ENCODE measurements at places on chromosomes 12 and 14.

GRCh38 chr14:74275241-74275841, 27.4 kb downstream of the ABCD4 start:
- DNase-seq = no peak

- no peak for DNase-seq
These were observed 21.7 kb upstream of the VPS37B start for GRCh38 chr12:122917507-122918121.

DNA sequence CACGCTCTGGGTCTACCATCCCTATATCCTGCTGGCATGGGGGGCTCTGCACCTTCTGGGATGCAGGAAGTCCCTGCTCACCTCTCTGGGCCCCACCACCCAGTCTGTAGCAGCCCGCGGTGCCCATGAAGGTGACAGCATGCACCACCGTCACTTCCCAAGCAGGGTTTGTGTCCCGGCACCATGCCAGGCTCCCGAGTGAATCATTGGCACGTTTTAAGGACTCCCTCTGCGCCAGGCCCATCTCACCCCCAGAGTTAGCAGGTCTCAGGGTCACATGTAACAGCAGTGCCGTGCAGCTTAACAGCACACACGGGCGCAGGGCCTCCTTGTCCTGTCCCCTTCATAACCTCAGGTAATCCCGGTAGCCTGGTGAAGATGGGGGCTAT, 19.9 kb downstream of the SETD1B start:
- DNase-seq = no peak

GRCh38 chr12:116863275-116863767, 17.9 kb downstream of the HRK start:
- peak; percentile 76 for DNase-seq

DNA sequence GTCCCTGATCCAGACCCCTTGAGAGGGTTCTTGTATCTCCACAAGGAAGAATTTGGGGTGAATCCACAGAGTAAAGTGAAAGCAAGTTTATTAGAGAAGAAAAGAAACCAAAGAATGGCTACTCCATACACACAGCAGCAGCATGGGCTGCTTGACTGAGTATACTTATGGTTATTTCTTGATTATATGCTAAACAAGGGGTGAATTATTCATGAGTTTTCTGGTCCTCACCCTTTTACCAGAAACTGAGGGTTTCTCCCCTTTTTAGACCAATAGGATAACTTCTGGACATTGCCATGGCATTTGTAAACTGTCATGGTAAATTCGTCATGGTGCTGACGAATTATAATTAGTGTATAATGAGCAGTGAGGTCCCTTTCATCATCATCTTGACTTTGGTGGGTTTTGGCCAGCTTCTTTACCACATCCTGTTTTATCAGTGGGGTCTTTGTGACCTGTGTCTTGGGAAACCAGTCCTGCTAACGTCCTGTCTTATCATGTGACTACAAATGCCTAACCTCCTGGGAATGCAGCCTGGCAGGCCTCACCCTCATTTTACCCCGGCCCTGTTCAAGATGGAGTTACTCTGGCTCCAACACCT, 121.9 kb downstream of the SPTSSA start:
- DNase-seq = no peak

DNA sequence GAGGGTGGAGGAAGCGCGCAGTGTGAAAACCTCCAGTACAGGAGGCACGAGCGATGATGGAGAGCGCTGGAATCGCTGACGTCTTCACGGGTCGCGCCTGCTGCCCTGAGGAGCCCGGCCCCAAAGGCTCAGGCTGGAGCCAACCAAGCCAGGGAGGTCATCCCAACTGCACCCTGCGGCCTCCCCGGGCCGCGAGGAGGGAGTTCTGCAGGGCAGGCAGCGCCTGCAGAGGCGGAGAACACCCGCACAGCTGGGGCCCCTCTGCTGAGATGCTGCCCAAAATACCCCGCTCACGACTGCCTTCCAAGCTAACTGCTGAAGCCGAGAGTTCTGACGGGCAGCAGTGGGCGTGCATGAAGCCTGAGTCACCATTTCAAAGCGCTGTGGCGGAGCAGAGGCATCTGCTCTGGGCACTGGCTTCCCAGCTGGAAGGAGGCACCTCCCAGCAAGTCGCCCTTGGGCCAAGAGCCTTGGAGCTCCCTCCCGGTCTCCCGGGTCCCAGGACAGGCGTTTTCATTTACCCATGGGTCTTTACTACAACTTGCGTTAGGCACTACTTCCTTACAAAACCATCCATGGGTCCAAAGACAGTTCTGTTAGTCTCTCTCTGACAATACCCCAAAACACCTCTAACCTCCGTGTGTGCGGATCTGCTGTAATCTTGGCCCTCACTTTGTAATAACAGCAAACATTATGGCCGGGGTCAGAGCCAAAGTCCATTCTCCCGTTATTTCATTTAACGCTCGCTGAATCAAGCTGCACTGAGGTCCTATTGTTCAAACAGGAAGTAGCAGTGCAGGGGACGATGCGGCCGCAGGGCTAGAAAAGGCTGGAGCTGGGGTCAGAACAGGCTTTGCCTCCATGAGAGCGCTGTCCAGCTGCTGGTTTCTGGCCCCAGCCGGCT, 60.1 kb upstream of the RIMBP2 start:
- peak; percentile 78 for DNase-seq

DNA sequence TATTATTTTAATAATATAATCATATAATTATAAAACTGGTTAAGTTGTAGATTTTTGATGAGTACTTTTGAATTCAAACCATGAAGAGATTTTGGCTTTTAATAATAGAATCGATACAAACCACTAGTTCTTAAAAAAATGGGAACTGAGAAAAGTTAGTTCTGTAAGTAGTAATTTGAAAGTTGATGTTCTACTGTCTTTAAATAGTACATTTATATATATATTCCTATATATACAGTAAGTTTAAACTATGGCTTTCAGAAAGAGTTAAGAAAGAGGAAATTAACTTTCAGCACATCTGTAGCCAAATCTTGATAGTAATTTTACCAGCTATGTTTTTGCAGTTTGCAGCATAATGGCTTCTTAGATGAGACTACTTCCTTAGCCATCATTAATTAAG, 7.8 kb downstream of the LRRK2 start:
- no peak for DNase-seq

DNA sequence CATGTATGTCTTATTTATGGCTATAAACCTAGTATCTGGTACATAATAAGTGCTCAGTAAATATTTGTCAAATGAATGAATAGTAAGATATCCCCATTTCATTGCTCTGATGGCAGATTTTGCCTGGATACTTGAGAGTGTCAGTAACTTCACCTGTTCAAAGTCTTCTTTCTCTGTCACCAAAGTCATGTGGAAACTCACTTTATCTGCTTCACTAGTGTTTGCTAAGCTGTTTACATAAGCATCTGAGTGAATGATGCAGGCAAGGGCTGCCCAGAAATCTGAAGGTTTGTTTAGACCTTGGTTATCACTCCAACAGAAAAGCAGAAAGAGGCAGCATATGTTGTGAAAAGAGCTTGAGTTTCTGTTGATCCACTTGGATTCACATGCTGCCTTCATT, 4.3 kb downstream of the OR4E1 start:
- DNase-seq = no peak

- DNase-seq = no peak
These were observed 54.9 kb upstream of the HIF1A start for GRCh38 chr14:61640158-61641136.

- no peak for DNase-seq
These were observed 44.7 kb upstream of the CEP83 start for GRCh38 chr12:94504386-94504785.

DNA sequence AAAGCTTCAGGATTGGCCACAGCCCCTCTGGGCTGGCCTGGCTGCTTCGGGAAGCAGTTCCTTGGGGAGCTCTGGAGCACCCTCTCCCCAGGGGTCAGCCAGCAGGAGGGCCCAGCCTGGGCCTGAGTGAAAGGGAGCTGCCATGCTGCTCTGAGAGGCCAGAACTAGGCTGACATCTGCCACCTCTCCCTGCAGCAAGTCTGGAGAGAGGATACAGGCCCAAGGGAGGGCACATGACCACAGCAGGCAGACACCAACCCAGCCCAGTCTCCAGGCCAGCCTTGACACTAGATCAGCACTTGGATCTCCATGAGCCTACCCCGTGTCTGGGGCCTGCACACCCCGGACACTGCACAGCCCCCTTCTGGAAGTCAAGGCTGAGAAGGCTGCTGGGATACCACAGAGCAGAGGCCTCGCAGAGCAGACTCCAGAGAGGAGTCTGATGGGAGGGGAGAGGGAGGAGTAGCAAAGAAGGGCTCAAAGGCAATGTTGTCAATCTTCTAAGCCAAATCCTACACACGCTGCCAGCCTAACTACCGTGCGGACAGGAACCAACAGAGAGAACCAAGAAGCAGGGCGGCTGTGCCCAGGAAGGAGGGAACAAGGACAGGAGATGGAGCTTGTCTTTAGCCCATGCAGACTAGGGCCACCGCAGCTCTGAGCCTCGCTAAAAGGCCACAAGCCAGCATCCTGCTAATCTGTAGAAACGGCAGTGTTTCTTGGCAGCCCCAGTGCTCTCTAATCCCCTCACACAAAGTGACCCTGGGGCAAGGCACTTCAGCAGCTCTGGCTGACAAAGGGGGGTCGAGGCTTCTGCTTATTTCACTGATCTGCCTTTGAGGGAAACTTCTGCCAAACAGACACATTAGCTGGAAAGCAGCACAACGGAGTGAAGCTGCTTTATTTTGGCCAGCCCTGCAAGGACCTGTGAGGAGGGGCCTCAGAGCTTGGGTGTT, 12.9 kb downstream of the COL2A1 start:
- DNase-seq = no peak

- peak; percentile 89 for DNase-seq
These were observed at the start of gene ALDH1L2 for GRCh38 chr12:105084251-105085250. Gene ALDH1L2 (minus strand): TSS chr12:105084458. CDS start chr12:105084436, 22 bp downstream.

DNA sequence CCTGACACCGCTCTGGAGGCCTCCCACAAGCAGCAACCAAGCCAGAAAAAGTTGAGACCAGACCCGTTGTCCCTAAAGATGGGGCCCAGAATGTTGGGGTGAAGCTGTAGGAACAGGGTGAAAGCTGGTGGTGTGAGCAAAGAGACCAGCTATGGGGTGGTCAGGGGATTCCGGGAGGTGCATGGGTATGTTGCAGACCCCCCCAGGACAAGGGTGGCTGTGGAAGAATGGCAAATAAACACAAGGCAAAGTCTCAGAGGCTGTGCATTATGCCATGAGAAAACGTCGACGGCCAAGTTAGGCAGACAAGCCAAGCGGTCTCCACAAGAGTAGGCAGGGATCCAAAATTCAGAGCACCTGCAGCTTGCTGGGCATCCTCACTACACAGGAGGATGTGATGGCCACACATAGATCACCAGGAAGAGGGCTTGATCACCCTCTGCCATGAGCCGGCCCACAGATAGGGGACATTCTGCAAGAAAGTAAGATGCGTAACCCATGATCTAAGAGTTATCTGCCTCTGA, 58.8 kb upstream of the KCNA1 start:
- DNase-seq = no peak

DNA sequence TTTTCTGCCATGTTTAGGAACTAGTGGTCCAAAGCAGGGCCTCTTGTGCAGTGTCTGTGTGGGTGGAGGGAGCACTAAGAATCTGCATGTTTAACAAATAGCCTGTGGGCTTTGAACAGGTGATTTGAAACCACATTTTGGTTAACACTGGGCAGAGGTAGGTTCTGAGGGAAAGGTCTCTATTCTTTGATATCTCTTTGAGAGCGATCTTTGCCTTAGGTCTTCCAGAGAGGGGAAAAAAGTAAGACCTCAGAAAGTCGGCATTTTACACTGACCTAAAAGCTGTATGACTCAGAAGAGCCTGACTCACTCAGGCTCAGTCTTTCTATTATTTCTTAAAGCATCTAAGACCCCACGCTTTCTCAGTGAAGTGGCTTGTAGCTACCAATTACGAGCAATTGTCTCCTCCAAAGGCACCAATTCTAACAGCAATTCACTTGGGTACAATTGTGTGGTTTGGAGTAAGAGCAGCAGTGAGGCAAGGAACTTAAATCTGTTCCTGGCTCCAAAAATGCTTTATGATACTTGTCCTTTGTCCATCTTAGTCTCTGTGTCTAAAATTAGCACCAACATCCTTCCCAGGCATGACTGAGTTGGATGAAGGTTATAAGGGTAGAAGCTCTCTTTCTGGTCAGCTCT, 8.8 kb downstream of the EIF2B2 start:
- no peak for DNase-seq

GRCh38 chr12:64240781-64241180, 18.7 kb upstream of the KICS2 start:
- DNase-seq = no peak

DNA sequence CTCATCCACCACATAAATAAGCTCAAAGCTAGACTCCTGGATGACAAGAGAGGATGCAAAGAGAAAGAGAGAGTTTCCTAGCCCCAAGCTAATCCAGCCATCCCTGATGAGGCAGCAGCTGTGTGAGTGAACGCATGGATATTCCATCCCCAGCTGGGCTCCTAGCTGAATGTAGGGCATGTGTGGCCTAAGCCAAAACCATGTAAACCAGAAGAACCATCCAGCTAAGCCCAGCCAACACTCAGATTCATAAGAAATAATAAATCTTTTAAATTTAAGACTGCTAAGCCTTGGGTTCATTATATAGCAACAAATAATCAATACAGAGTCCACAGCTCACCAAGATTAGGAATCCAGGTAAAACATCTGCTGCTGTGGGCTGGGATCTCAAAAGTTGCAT, 94.3 kb downstream of the TNFAIP2 start:
- no peak for DNase-seq

DNA sequence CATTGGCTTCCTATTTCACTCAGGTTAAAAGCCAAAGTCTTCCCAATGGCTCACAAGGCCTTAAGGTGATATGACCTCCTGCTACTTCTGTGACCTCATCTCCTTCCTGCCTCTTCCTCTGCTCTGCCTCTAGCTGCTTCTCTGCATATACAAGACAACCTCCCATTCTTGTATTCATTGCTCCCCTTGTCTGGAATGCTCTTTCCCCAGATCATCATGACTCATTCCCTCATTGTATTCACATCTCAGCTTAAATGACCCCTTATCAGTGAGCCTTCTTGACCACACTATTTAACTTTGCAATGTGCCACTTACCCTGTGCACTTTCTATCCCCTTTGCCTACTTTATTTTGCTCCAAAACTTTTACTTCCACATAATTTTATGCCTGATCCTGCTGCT, 90.2 kb downstream of the PPP1R12A start:
- no peak for DNase-seq

- no peak for DNase-seq
These were observed 1263.9 kb downstream of the FSCB start for GRCh38 chr14:43243168-43243567.

GRCh38 chr12:118727196-118727978, 254.0 kb upstream of the SRRM4 start:
- no peak for DNase-seq

DNA sequence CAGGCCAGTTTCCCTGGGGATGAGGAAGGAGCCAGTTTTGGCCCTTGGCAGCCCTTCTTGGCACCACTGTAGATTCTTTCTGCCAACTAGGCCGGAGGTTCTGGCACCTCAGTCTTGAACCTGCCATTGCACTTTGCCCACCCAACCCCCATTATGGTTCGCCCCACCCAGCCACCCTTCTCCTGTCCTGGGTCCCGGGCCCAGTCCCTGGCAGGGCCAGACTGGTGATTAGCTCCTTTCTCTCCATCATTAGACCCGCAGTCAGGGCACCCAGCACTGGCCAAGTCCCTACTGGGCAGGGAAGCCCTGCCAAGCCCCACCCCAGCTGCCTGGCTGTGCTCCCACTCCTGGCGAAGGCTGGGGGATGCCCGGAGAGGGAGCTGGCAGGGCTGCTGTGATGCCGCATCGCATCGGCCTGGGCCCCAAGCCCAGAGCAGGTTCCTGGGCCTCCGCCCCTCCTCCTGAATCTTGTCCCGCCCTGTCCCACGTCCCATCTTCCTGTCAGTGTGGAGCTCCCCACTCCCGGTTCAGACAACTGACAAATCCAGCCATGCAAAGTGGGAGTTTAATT, 9.8 kb downstream of the FAM222A start:
- DNase-seq = no peak

Measured in inflammatory macrophage (primary cell).